ENCODE measurements at places on chromosomes 1 and 21. TPM values are rescaled to one million over a fixed set of nuclear protein-coding genes. Genes with fewer than 3 reads are reported as not detected.

The LCE2C gene
- total RNA-seq, result 366 TPM

The RASSF5 gene
- 69.3 TPM for total RNA-seq

The SPRR1A gene
- total RNA-seq, result 66.5 TPM

The VANGL2 gene
- 33.9 TPM for total RNA-seq

GRCh38 chr21:16262091-16262490 lies 532.3 kb downstream of the USP25 start:
- DNase-seq, result no peak

DNA sequence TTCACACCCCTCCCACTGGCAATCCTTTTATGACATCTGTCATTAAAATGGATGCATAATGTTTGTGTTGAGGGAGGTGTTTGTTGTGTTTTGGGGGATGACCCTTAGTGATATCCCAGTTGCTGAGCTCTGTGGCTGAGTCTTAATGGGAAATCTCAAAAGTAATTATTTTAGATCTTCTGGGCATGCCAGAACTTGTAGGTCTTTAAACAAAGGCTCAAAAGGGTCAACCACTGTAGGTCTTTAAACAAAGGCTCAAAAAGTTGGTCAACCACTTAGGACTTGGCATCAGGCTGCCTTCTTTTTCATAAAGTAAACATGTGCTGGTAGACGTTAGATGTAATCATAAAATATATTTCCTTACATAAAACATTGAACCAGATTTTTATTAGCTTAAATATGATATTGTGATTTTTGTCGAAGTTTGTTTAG lies 78.0 kb downstream of the CDC14A start:
- no peak for DNase-seq

DNA sequence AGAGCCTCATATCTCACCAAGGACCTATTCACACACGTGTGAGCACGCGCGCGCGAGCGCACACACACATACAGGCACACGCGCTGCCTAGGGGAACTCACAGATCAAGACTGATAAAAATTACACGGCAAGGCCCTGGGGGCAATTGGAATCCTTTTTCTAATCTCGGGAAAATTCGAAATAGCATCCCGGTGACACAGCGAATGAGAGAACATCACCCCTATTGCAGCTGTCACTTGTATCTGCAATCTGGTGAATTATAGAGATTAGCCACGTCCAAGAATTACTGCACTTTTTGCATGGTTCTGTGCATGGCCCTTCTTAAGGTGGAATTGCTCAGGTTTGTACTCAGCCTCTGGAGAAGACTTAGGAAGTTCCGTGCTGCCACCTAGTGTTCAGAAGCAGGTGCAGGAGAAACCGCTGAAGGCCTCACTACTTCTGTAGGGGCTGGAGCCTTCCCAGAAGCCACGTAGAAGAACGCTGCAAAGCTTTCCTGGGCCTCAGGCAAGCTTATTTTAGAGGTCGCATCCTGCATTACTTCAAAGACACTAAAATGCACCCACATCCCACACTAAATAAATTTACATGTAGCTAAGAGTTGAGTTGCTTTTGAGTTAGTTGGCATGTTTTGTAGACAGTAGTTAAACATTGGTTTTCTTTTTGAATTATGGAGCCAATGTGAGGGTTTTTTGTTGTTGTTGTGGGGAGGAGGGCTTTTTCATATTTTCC lies 229.2 kb upstream of the CAMK1G start:
- peak; percentile 79 for DNase-seq

GRCh38 chr1:2350501-2350900 lies 40.9 kb downstream of the MORN1 start:
- peak; percentile 45 for DNase-seq

- DNase-seq, result no peak
Measured at GRCh38 chr1:174469052-174469451, 21.3 kb downstream of the GPR52 start.

DNA sequence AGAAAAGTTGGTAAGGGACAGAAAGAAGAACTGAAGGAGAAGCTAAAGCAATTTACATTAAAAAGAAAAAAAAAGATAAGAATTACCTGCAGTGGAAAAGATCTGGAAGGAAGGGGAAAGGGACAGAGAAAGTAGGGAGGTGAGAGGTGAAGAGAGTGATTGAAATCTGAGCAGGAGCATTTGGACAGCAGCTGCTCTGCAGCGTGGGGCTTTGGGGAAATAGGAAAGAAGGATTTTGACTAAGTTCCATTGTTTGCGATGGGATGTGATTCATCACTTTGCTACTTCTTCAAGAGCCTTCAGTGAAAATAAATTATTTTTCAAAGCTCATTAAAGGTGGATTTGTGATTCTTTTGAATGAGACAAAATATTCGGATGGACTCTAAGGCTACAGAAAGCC lies 26.1 kb upstream of the NMNAT2 start:
- DNase-seq, result no peak

- DNase-seq, result no peak
Measured at GRCh38 chr21:17506951-17507350, 5.9 kb upstream of the CXADR start.

DNA sequence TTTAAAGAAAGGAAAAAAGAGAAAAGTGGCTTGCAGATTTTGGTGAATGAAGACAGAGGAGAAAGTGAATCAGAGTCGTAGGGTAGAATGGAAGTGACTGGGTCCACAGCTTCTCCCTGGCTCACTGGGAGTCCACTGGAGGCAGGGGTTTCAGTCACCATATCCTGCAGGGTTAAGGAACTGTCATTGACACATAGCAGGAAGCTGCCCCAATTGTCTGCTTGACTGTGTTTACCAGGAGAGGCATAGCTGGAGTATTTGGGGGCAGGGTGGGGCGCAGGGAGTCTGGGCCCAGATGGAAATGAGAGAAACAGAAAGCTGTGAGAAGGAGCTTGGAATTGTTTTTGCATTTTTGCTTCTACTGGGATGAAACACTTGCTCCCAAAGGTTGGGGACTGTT lies 228.8 kb upstream of the CSF3R start:
- no peak for DNase-seq

GRCh38 chr1:23726686-23727085 lies 16.6 kb upstream of the ELOA start:
- DNase-seq, result no peak

- no peak for DNase-seq
Measured at GRCh38 chr1:52296345-52296744, 69.7 kb downstream of the CC2D1B start.

GRCh38 chr1:180501865-180502360 lies 464 bp downstream of the ACBD6 start:
- no peak for DNase-seq

DNA sequence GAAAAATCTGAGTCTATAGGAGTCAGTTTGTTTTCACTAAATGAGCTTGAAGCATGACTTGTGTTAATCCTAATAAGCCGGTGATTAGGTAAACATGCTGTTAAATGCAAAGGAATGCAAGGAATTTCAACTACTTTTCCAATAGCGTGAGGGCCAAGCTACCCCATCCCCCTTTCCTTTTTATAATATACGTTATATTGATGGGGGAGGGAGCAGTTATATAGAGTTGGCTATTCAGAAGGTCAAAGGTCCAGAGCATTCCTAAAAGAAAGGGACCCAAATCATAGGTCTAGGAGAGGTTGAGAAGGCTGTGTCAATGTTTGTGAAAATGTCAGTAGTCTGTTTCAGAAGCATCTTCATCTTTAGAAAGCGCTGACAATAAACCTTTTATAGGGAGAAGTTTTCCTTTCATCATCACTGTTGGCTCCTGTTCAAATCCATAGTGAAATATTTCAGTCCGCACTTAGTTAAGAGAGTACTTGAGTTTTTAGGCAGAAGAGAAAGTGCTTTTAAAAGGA lies 3.8 kb downstream of the CCN1 start:
- no peak for DNase-seq

DNA sequence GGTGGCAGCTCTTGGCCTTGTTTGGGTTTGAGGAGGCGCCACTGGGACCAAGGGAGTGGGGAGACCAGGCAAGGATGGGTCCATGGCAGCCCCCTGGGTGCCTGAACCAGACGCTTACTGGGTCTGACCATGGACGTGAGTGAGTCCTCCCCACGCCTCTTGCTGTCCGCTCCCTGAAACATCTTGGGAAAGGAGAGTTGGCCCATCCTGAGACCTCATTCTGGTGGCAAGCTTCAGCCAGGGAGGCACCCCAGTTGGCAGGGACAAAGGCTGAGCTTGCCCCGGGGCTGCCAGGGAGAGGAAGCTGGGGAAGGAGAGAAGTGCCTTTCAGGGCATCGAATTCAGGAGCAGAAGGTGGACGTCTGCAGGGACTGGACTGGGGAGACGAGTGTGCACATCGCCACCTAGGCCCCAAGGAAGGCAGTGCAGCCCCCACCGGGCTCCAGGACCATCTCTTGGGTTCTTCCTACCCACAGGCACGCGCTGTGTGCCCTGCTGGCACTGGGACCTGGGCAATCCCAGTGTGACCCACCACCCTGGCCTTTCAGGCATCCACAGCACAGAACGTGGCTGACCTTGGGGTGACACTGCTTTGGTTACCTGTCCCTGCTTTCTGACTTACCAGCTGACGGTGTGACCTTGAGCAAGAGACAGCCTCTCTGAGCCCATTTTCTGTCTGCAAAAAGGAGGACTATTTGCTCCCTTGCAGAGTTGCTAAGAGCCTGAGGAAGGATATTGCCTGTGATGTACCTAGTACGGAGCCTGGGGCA lies 132.9 kb upstream of the WNT4 start:
- no peak for DNase-seq

DNA sequence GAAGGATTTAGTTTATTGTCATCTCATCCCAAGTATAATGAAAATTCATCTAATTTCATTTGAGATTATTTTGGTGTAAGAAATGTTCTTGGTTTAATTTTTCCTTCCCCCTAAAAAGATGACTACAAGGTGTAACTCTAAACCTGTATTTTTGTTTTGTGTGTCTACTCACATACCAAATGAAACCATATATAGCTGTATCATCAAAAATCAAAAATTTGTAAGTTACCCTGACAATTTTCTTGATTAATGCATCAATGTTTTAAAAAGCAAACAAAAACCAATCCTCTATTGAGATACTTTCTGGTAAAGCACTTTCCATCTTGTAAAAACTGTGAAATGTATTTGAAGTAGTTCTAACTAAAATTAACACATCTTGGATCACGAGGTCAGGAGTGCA lies 30.8 kb downstream of the FH start:
- DNase-seq, result no peak

- no peak for DNase-seq
Measured at GRCh38 chr1:102103646-102104045, 106.9 kb upstream of the OLFM3 start.

DNA sequence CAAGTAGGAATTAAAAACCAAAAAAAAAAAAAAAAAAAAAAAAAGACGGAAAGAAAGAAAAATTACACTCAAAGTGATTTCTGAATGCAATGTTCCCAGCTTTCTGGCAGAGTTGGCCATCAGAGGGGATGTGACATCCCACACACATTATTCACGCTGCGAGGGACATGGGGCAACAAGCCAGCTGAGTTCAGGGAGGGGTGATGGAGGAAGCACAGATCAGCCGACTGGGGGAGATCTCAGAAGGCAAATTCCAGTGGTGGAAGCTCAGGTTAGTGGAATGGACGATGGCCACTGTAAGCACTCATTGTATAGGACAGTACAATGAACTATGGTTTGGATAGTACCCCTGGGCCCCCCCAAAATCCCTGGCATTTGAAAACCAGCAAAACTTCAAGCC lies 311.9 kb downstream of the PCP4 start:
- peak; percentile 64 for DNase-seq
